ENCODE measurements at places on chromosomes 3 and 15. TPM values are rescaled to one million over a fixed set of nuclear protein-coding genes. Genes with fewer than 3 reads are reported as not detected.

Gene PRSS50
- total RNA-seq, result not detected

Gene CLRN1
- total RNA-seq, result not detected

DNA sequence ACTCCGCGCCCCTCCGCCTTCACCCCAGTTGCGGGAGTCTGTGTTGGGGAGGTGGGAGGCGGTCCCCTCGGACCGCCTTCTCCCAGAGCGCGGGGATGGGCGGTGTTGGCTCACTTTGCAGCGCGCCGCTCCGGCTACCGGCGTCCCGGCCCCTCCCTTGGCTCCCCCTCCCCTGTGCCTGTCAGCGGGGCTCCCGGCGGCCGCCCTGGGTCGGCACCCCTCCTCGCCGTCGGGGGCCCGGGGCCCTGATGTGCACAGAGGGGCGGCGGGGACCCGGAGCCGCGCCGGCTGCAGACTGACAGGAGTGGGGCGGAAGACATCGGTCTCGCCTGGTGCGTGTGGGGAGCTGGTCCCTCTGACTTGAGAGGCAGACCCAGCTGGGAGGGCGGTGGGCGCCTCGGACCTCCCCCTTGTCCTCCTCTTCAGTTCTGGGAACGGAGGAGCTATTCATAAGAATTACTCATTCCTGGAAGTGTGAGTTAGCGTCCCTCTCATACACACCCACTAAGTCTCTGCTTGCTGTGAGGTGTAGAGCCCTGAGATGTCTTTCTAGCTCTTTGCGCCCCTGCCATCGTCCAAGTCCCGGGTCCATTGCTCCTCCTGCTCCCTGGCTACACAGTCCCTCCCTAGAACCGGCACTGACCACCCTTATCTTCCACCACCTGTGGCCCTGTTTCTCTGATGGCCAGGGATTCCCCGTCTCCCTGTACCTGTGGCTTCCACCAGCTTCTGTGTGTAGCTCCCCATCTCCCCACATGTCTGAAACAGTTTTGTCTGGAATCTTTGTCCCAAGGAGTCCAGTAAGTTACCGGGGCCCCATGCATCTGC lies 42.3 kb upstream of the ROPN1 start:
- H3K27ac ChIP-seq, result no peak overlapping the region
- DNase-seq, result no peak
- H3K27me3 ChIP-seq, result peaks cover 44% of the 10 kb centered on the region
- no peaks in the 10 kb centered on the region for H3K36me3 ChIP-seq
- H3K4me1 ChIP-seq, result peaks cover 13% of the 10 kb centered on the region

GRCh38 chr3:141058996-141059395 lies 7.8 kb downstream of the SPSB4 start:
- peaks cover 6% of the 10 kb centered on the region for H3K4me1 ChIP-seq
- no peak overlapping the region for H3K4me3 ChIP-seq
- H3K36me3 ChIP-seq, result no peaks in the 10 kb centered on the region
- DNase-seq, result no peak
- H3K27ac ChIP-seq, result no peak overlapping the region

Gene CPEB1
- not detected for total RNA-seq
